Thoracic aorta (tissue), 2 donors: ENCODE measurements at places on chromosomes 7 and 10. TPM values are rescaled to one million over a fixed set of nuclear protein-coding genes. Genes with fewer than 3 reads are reported as not detected.

Gene KCNH2
- not detected for total RNA-seq

Gene TMEM236
- total RNA-seq, result 2.0 TPM

Gene NPTX2
- total RNA-seq, result 99.9 TPM

DNA sequence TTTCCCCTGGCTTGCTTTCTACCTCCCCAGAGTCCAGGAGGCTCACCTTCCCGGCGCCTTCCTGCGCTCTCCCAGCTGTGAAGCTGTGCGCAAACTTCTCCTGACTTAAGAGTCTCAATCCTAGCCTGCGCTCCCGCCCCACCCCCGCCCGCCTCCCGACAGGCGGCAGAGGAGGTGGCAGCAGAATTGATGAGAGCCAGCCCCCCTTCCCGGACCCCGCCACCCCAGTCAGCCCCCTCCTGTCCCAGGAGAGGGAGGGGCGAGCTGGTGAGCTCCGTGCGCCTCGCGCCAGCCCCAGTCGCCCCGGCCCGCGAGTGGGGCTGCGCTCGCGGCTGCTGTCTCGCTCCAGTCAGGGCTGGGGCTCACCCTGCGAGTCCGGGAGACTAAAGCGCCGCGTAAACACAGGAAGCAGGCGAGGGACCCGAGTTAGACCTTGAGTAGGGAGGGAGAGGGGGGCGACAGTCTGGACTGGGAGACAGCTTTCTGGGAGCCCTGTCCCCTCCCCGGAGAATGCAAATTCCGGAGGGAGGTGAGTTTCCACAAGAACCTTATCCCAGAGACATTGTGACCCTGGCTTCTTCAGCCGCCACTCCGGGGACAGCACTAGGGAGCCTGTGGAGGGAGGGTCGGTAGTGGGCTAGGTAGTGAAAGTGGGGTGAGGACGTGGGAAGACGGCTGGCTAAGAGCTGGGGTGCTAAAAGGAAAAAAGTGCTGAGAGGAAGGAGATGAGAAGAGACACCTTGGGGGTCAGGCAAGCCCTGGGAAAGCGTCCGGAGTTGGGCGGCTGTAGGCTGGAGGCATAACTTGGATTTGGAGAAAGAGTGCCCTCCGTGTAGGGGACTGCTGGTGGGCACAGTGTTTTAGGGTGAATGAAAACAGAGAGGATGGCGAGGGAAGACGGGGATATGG lies at the start of gene CALCR:
Gene CALCR (minus strand): TSS at position 79 of the 909 bp plus-strand sequence. CDS start 87,743 bp downstream, outside the sequence.
- H3K27ac ChIP-seq, result no peak within 1 kb of the TSS
- no peaks in the 10 kb centered on the region for H3K4me1 ChIP-seq
- H3K27me3 ChIP-seq, result no peaks in the 10 kb centered on the region

Gene LRRD1
- 0.81 TPM for total RNA-seq

DNA sequence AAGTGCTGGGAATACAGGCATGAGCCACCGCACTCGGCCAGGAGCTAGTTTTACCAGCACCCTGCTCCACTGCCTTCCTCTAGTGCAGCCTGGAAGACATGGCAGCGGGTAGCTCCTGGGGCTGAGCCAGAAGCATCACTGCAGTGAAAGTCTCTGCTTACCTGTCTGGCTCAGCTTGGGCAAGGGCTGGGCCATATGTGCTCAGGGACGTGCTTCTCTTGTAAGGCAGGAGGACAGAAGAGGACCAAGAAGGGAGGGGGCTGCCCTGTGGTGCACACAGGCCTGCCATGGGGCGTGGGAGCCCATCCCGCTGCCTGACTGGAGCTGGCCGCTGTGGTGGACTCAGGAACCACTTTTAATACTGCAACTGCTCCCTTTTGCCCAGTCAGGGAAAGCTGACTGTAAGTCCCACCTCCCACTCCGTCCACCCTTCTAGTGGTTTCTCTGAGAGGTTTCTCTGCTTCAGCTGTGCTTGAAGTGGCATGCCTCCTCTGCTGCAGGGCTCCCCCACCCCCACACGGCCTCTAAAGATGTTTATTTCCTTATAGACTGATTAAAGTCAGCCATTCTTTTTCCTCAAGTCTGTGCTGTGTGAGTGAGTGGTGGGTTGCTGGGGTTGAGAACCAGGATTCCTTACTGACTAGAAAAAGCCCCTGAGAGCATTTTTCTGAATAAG lies 25.3 kb upstream of the C10orf95 start:
- no peak overlapping the region for H3K27ac ChIP-seq
- no peaks in the 10 kb centered on the region for H3K4me1 ChIP-seq
- H3K36me3 ChIP-seq, result peaks cover 13% of the 10 kb centered on the region
- DNase-seq, result no peak
- H3K27me3 ChIP-seq, result no peaks in the 10 kb centered on the region

Gene PODXL
- total RNA-seq, result 23.0 TPM

DNA sequence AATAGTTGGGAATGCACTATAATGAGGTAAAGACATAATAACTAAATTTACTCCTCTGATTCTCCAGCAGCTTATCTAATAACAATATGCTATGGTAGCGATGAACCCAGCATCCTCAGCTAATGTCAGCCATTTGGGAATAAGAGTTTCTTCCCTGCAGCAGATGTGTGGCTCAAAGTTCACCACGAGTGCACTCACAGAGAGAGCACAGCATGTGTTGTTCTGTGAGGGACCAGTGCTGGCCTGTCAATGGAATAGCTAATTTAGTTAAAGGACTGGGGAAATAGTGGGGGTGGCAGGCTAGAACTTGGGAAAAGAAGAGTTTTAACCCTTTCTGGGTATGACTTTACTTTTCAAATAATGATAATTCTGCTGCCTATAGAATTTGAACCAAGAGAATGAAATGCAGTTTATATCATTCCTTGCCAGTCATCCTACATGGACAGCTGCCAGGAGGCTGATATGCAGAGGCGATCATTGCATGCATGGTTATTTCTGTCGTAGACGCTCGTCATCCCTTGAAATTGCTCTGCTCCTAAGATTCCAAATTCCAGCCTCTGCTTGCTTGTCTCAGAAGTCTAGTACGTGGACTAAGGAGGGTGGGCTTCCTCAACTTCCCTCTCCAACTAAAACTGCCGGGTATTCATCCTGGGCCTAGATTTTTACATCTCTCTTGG lies 355.6 kb downstream of the RNLS start:
- no peak overlapping the region for H3K4me3 ChIP-seq
- H3K27ac ChIP-seq, result peak overlapping the region; percentile 29
- H3K27me3 ChIP-seq, result no peaks in the 10 kb centered on the region
- H3K36me3 ChIP-seq, result no peaks in the 10 kb centered on the region
- no peak for DNase-seq
- H3K4me1 ChIP-seq, result peaks cover 45% of the 10 kb centered on the region

Gene SPDYE1
- total RNA-seq, result not detected

Gene DKK1
- 3.2 TPM for total RNA-seq

Gene SFMBT2
- total RNA-seq, result 8.5 TPM

- no peak overlapping the region for H3K4me3 ChIP-seq
- H3K27me3 ChIP-seq, result no peaks in the 10 kb centered on the region
- no peak for DNase-seq
- no peaks in the 10 kb centered on the region for H3K36me3 ChIP-seq
- peaks cover 26% of the 10 kb centered on the region for H3K4me1 ChIP-seq
Observed at GRCh38 chr10:30813872-30814481, 184.4 kb upstream of the LYZL2 start.

Gene CISD1
- total RNA-seq, result 6.8 TPM

Gene GPR37
- total RNA-seq, result 2.8 TPM

- H3K4me1 ChIP-seq, result peaks cover 18% of the 10 kb centered on the region
- H3K36me3 ChIP-seq, result no peaks in the 10 kb centered on the region
- peak overlapping the region; percentile 95 for H3K27ac ChIP-seq
- no peak for DNase-seq
- peak overlapping the region; percentile 81 for H3K4me3 ChIP-seq
Observed at GRCh38 chr7:23598296-23598695, 1.1 kb downstream of the CCDC126 start.

GRCh38 chr7:128933180-128933891 lies 4.4 kb upstream of the IRF5 start:
- no peaks in the 10 kb centered on the region for H3K36me3 ChIP-seq
- no peaks in the 10 kb centered on the region for H3K27me3 ChIP-seq
- no peak for DNase-seq

GRCh38 chr10:43856299-43856698 lies 207.6 kb upstream of the ZNF32 start:
- H3K4me1 ChIP-seq, result peaks cover 16% of the 10 kb centered on the region
- no peak for DNase-seq
- H3K27ac ChIP-seq, result no peak overlapping the region

Gene WEE2
- total RNA-seq, result not detected

Gene UNC5B
- total RNA-seq, result 18.3 TPM

- H3K27me3 ChIP-seq, result no peaks in the 10 kb centered on the region
- H3K27ac ChIP-seq, result no peak overlapping the region
- H3K4me3 ChIP-seq, result no peak overlapping the region
- DNase-seq, result no peak
- peaks cover 6% of the 10 kb centered on the region for H3K4me1 ChIP-seq
- no peaks in the 10 kb centered on the region for H3K36me3 ChIP-seq
Observed at GRCh38 chr10:13709931-13710650, 123.3 kb downstream of the PRPF18 start.

DNA sequence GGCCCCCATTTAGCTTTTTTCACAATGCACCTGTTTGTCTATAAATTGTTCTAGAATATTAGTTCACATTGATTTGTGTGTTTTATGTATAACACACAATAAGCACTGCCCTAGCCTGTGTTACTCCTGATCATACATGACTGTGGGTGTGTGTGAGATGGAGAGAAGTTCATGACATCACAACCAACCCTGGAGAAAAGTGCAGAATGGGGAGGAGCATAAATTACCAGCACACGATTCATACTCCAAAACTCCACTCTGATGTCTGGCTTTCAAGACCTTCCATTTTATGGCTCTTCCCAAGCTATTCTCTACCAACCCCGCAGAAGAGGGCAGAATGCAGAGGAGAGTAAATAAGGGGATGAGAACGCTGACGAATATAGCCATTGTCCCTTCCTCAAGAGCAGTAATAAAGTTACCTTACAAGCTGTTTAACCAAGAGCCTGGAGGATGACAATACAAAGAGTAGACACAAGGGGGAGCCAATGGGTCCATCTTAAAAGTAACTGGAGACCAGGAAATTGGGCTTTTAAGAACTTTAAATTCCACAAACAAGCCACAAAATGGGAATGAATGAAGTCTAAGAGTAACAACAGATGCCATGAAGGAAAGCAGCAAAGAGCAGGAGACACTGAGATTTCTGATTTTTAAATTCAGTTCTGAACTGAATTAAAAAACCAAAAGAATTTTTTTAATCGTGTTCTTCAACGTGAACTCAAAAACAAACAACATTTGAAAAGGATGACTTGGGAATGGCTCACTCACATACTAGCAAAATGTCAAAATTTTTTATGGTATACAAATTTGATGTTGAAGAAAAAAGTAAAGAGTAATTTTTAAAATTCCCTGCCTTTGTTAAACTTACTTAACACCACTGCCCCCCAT lies 159.6 kb downstream of the PARD3 start:
- no peak overlapping the region for H3K27ac ChIP-seq
- no peak for DNase-seq
- H3K27me3 ChIP-seq, result no peaks in the 10 kb centered on the region

- H3K27ac ChIP-seq, result no peak overlapping the region
- H3K36me3 ChIP-seq, result no peaks in the 10 kb centered on the region
- H3K4me3 ChIP-seq, result no peak overlapping the region
- no peaks in the 10 kb centered on the region for H3K27me3 ChIP-seq
- no peak for DNase-seq
Observed at GRCh38 chr10:49037187-49037586, 78.1 kb downstream of the VSTM4 start.

Gene CYP3A4
- total RNA-seq, result not detected

DNA sequence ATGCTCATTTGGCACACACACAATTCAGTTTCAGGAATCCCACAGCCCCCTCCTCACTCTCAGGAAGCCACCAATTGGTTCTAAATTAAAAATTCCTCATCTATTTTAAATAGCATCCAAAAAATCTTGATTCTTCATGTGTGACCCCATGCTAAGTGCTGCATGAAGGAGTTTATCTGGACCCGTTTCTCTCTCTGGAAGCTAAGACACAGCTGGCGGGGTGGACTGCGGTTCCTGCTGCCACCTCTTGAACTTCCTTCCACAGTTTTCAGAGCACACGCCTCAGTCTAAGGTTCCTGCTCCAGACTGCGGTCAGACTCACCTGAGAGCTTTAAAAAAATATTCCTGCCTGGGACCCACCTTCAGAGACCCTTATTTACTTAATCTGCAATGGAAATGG lies 34.5 kb downstream of the LYZL1 start:
- peaks cover 4% of the 10 kb centered on the region for H3K4me1 ChIP-seq
- H3K4me3 ChIP-seq, result no peak overlapping the region
- H3K27ac ChIP-seq, result no peak overlapping the region
- no peak for DNase-seq

DNA sequence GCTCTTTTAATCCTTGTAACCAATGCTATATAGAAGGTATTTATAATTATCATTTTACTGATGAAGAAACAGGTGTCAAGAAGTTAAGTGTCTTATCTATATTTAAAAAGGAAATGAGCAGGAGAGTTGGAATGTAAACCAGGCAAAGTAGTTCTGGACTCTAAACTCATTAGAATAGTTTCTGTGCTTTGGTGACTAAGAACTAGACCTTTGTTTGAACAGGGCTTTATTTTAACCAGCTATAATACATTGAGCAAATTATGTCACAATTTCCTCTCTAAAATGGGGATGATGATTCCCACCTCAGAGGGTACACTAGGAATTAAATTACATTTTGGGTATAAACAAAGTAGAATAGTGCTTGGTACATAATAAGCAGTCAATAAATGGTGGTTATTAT lies 236.0 kb downstream of the MAGI2 start:
- no peak overlapping the region for H3K4me3 ChIP-seq
- no peak overlapping the region for H3K27ac ChIP-seq
- no peaks in the 10 kb centered on the region for H3K27me3 ChIP-seq
- no peak for DNase-seq
- no peaks in the 10 kb centered on the region for H3K36me3 ChIP-seq

- no peaks in the 10 kb centered on the region for H3K27me3 ChIP-seq
- H3K4me1 ChIP-seq, result peaks cover 13% of the 10 kb centered on the region
- peak overlapping the region; percentile 87 for H3K4me3 ChIP-seq
Observed at GRCh38 chr10:11018855-11019631, 1.4 kb downstream of the CELF2 start.

Gene ABCB4
- total RNA-seq, result 1.4 TPM

- no peak for DNase-seq
- H3K27ac ChIP-seq, result no peak overlapping the region
- H3K27me3 ChIP-seq, result no peaks in the 10 kb centered on the region
- H3K4me3 ChIP-seq, result peak overlapping the region; percentile 63
Observed at GRCh38 chr7:35971133-35971891, 170.5 kb downstream of the SEPTIN7 start.

GRCh38 chr10:24262929-24263590 lies 54.1 kb downstream of the KIAA1217 start:
- H3K4me3 ChIP-seq, result no peak overlapping the region
- H3K27me3 ChIP-seq, result no peaks in the 10 kb centered on the region
- no peaks in the 10 kb centered on the region for H3K36me3 ChIP-seq

Gene HECW1
- 0.28 TPM for total RNA-seq

GRCh38 chr10:11608159-11609013 lies 3.1 kb downstream of the USP6NL start:
- H3K36me3 ChIP-seq, result no peaks in the 10 kb centered on the region
- no peak for DNase-seq
- no peak overlapping the region for H3K27ac ChIP-seq
- H3K4me3 ChIP-seq, result no peak overlapping the region
